Left ventricle myocardium inferior (tissue), 1 donor: ENCODE measurements at places on chromosomes 4 and X. TPM values are rescaled to one million over a fixed set of nuclear protein-coding genes. Genes with fewer than 3 reads are reported as not detected.

GRCh38 chr4:152068866-152069265 is 308.1 kb upstream of the GATB start:
- no peaks in the 10 kb centered on the region for H3K27me3 ChIP-seq
- H3K4me3 ChIP-seq, result no peak overlapping the region
- DNase-seq, result no peak
- H3K27ac ChIP-seq, result no peak overlapping the region
- H3K4me1 ChIP-seq, result peaks cover 42% of the 10 kb centered on the region
- H3K36me3 ChIP-seq, result no peaks in the 10 kb centered on the region

DNA sequence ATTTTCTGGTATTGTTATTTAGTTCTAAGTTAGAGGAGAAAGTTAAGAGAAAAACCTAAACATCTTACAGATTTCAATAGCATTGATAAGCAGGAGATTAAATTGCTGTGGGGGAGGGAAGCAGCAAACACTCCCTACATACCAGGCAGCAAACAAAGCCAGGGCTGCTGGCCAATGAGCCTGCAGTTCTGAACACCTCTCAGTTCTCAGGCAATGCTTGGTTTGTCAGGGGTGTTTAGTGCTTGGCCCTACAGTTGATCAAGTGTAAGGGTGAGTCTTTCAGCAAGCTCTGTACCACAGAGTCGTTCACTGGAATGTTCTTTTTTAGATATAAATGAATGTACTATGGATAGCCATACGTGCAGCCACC is 38.6 kb downstream of the EGFL6 start:
- H3K27ac ChIP-seq, result no peak overlapping the region
- DNase-seq, result no peak
- no peaks in the 10 kb centered on the region for H3K4me1 ChIP-seq
- H3K4me3 ChIP-seq, result no peak overlapping the region
- no peaks in the 10 kb centered on the region for H3K27me3 ChIP-seq

- no peak overlapping the region for H3K4me3 ChIP-seq
- H3K4me1 ChIP-seq, result no peaks in the 10 kb centered on the region
- no peak for DNase-seq
- H3K27ac ChIP-seq, result no peak overlapping the region
- H3K27me3 ChIP-seq, result no peaks in the 10 kb centered on the region
Observed at GRCh38 chr4:100929135-100929534, 411.3 kb upstream of the EMCN start.

DNA sequence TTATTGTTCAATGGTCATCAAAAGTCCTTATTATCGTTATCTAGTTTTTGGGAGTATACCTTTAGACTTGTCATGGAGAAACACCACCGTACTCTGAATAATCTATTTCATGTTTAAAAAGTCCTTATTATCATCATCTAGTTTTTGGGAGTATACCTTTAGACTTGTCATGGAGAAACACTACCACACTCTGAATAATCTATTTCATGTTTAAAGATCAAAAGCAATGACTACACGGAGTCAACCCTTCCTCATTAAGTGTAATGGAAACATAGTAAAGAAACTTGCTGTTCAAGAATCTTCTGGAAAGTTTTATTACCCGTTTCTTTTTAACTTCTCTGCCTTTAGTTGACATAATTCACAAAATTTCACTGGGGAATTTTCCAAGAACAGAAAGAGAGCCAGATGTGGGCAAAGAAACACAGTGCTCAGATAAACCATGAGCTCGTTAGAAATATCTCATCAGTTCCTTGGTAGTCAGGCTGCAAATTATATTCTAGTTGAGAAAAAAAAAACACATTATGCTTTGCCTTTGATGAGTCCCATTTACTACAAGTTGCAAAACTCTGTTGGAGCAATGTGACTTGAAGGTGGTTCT is 158.8 kb downstream of the AFAP1 start:
- H3K27me3 ChIP-seq, result no peaks in the 10 kb centered on the region
- no peak for DNase-seq
- H3K36me3 ChIP-seq, result peaks cover 8% of the 10 kb centered on the region
- H3K4me3 ChIP-seq, result peak overlapping the region; percentile 8
- H3K27ac ChIP-seq, result peak overlapping the region; percentile 76

- no peaks in the 10 kb centered on the region for H3K36me3 ChIP-seq
- no peak overlapping the region for H3K27ac ChIP-seq
- peaks cover 23% of the 10 kb centered on the region for H3K4me1 ChIP-seq
- H3K4me3 ChIP-seq, result peak overlapping the region; percentile 69
Observed at GRCh38 chr4:80265571-80266252, 752 bp upstream of the FGF5 start.

DNA sequence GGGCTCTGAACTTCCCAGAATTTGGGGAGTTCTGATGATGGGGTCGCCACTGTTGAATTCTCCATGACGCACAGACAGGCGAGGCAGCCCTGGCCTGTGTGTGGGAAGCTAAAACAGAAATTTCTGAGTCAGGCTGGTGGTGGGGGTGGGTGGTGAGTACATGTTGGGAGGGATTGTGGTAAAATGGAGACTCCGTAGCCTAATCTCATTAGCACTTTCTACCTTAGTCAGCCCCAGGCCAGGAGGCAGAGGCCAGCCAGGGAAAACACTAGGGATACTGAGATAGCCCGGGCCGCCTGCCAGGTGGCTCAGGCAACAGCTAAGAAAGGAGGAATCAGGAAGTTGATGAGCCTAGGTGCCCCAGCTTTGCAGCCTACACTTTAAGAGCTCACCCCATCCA is 39.3 kb upstream of the NHSL2 start:
- no peak for DNase-seq
- no peaks in the 10 kb centered on the region for H3K36me3 ChIP-seq
- no peak overlapping the region for H3K4me3 ChIP-seq
- H3K27ac ChIP-seq, result no peak overlapping the region
- H3K27me3 ChIP-seq, result peaks cover 21% of the 10 kb centered on the region
- no peaks in the 10 kb centered on the region for H3K4me1 ChIP-seq

- peaks cover 52% of the 10 kb centered on the region for H3K36me3 ChIP-seq
- no peaks in the 10 kb centered on the region for H3K27me3 ChIP-seq
- H3K27ac ChIP-seq, result no peak overlapping the region
- H3K4me3 ChIP-seq, result no peak overlapping the region
Observed at GRCh38 chr4:118712872-118713271, 27.7 kb downstream of the METTL14 start.

- H3K27me3 ChIP-seq, result no peaks in the 10 kb centered on the region
- no peak overlapping the region for H3K4me3 ChIP-seq
- H3K4me1 ChIP-seq, result no peaks in the 10 kb centered on the region
- no peak overlapping the region for H3K27ac ChIP-seq
Observed at GRCh38 chr4:19026281-19026680, 1004.7 kb upstream of the LCORL start.

DNA sequence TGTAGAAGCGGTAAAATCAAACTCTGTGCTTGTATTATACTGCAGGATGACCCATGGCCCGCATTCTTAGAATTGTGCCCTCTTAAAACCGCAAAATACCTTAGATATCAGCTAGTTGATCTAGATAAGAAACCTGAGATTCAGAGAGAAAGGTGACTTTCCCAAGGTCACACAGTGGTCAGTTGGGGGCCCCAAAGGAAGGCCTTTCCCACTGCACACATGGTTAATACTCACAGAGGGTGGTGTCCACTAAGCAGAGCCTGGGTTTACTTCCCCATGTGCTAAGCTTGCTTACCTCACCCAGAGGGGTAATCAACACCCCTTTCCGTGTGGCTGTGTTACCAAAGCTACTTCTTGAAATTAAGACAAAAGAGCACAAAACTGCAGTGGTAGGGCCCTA is 66.3 kb downstream of the RBM47 start:
- H3K4me1 ChIP-seq, result no peaks in the 10 kb centered on the region
- no peak for DNase-seq
- no peak overlapping the region for H3K27ac ChIP-seq
- H3K36me3 ChIP-seq, result no peaks in the 10 kb centered on the region

DNA sequence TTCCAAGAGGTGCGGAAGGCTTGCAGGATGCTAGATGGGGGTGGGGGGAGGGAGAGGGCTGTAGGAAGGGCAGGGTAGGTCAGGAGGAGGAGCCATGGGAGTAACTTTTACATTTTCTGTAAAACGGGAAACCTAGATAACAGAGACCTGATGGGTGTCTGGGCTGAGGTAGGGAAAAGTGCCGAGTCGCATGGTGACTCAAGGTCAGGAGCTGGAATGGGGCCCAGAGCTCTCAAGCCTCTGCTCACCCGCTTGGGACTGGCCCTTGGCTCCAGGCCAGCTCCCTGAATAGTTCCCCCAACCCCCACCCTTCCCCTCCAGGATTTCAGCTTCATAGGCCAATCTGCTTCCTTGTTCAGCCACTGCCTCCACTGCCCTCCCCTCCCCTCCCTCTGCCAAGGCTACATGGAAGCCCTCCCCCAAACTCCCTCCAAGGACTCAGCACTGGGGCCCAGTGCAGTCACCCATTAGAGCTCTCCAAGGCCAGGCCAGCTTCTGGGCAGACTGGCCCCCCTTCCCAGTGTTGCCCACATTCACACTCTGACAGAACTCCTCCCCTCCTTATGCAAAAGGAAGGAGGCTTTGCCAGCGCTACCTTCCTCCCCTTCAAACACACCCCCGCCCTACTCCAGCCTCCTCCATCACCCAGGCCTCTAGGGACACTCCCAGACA is 43.6 kb downstream of the TSC22D3 start:
- H3K4me1 ChIP-seq, result peaks cover 91% of the 10 kb centered on the region
- peak; percentile 87 for DNase-seq
- peak overlapping the region; percentile 80 for H3K27ac ChIP-seq
- peak overlapping the region; percentile 6 for H3K4me3 ChIP-seq
- H3K36me3 ChIP-seq, result no peaks in the 10 kb centered on the region

DNA sequence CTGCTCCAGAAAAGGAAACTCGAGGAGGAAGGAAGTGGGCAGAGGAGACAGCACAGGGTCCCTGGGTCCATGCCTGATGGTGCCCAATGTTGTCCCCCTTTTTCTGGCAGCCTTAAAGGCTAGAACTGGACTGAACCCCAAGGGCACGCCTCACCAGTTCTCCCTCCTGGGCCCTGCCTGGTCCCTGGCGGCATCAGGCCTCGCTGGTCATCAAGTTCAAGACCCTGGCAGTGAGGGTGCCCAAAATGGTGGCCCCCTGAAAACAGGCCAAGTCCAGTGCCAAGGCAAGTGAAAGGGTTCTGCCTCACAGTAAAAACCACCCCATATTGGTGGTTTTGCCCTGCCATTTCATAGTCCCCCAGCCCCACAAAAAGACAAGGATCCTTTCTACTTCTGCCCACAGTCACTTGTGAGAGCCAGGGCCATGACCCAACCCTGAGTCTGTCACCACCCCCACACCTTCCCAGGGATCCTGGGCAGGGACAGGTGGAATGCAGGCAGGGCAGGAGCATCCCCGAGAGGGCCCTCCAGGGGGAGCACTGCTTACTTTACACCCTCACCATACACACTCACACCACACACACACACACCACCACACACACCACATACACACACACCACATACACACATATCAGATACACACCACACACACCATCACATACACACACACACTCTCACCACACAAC is 107.6 kb downstream of the DCTD start:
- H3K4me3 ChIP-seq, result no peak overlapping the region
- no peaks in the 10 kb centered on the region for H3K36me3 ChIP-seq
- DNase-seq, result no peak
- H3K4me1 ChIP-seq, result peaks cover 13% of the 10 kb centered on the region
- peaks cover 13% of the 10 kb centered on the region for H3K27me3 ChIP-seq

- DNase-seq, result no peak
- peaks cover 10% of the 10 kb centered on the region for H3K27me3 ChIP-seq
- H3K27ac ChIP-seq, result no peak overlapping the region
- no peaks in the 10 kb centered on the region for H3K36me3 ChIP-seq
- H3K4me1 ChIP-seq, result peaks cover 17% of the 10 kb centered on the region
Observed at GRCh38 chr4:98652996-98653395, 5.4 kb downstream of the TSPAN5 start.

- H3K4me1 ChIP-seq, result peaks cover 10% of the 10 kb centered on the region
- DNase-seq, result no peak
- no peak overlapping the region for H3K4me3 ChIP-seq
- no peaks in the 10 kb centered on the region for H3K27me3 ChIP-seq
- H3K36me3 ChIP-seq, result no peaks in the 10 kb centered on the region
Observed at GRCh38 chr4:139889264-139889663, 223.6 kb downstream of the MGST2 start.

GRCh38 chr4:170386971-170387370 is 297.2 kb upstream of the AADAT start:
- no peaks in the 10 kb centered on the region for H3K4me1 ChIP-seq
- no peak overlapping the region for H3K4me3 ChIP-seq
- H3K27ac ChIP-seq, result no peak overlapping the region
- H3K36me3 ChIP-seq, result no peaks in the 10 kb centered on the region
- no peaks in the 10 kb centered on the region for H3K27me3 ChIP-seq

GRCh38 chr4:145199051-145199716 is 18.8 kb upstream of the OTUD4 start:
- DNase-seq, result no peak
- H3K36me3 ChIP-seq, result no peaks in the 10 kb centered on the region
- no peaks in the 10 kb centered on the region for H3K4me1 ChIP-seq
- H3K4me3 ChIP-seq, result no peak overlapping the region

DNA sequence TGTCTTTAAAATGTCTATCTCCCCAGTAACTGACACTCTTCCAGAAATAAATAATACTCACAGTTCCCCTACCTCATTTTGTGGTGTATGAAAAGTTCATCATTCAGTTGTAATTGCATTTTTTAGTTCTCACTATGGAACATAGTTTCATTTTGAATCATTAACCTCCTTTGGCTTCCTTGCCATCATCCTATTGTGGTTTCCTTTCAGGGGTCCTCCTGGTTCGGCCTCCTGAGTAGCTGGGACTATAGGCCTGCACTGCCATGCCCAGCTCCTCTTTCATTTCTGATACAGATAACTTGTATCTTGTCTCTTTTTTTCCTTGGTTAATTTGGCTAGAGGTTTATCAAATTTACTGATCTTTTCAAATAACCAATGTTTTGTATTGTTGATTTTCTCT is 23.1 kb upstream of the BLTP1 start:
- peaks cover 4% of the 10 kb centered on the region for H3K27me3 ChIP-seq
- no peak overlapping the region for H3K4me3 ChIP-seq
- no peaks in the 10 kb centered on the region for H3K36me3 ChIP-seq
- no peak overlapping the region for H3K27ac ChIP-seq

DNA sequence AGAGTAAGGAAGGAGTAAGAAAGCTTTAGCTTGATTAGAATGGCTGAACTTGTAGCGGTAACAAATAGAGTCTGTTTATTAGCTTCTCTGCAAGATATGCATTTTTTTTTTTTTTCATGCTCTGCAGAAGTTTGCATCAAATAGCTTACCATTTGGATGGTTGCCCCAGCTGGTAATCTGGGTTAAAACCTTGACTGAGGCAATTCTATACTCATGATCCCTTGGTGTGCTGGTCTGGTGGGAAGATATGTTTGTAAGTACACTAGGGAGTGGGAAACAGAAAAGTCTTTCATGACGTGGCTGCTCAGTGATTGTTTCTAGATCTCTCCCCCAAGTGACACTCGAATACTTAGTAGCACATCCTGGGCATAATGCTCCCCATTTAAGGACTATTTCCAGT is 32.1 kb downstream of the SEPTIN11 start:
- H3K4me1 ChIP-seq, result peaks cover 66% of the 10 kb centered on the region
- no peak overlapping the region for H3K4me3 ChIP-seq
- no peaks in the 10 kb centered on the region for H3K36me3 ChIP-seq
- no peak overlapping the region for H3K27ac ChIP-seq
- DNase-seq, result no peak

The CENPVL1 gene
- not detected for total RNA-seq

The FAM47A gene
- not detected for total RNA-seq

The DCLK2 gene
- total RNA-seq, result 21.9 TPM

The PABPC1L2B gene
- not detected for total RNA-seq

The UBA1 gene
- 99.8 TPM for total RNA-seq

The PYURF gene
- total RNA-seq, result 56.1 TPM

The LRRC66 gene
- total RNA-seq, result 0.25 TPM

The MAP9 gene
- total RNA-seq, result 6.6 TPM

The SSX1 gene
- not detected for total RNA-seq
